ENCODE measurements at places on chromosomes 3 and 15.

- DNase-seq = no peak
These were observed 43.0 kb downstream of the RBM15B start for GRCh38 chr3:51434110-51434509.

- no peak for DNase-seq
These were observed 127.4 kb downstream of the TFG start for GRCh38 chr3:100836661-100837060.

- DNase-seq = no peak
These were observed 23.8 kb upstream of the MYZAP start for GRCh38 chr15:57567891-57568290.

- DNase-seq = no peak
These were observed 586.4 kb downstream of the GRM7 start for GRCh38 chr3:7447197-7447769.
